ENCODE measurements at places on chromosomes 4 and X. TPM values are rescaled to one million over a fixed set of nuclear protein-coding genes. Genes with fewer than 3 reads are reported as not detected.

The CSAG3 gene
- not detected for total RNA-seq

The DOK7 gene
- not detected for total RNA-seq

The TMPRSS11F gene
- total RNA-seq, result not detected

The NAP1L3 gene
- 2.7 TPM for total RNA-seq

The MND1 gene
- 31.8 TPM for total RNA-seq

The TADA2B gene
- 25.8 TPM for total RNA-seq

The DRP2 gene
- total RNA-seq, result 0.91 TPM

The MAGEA8 gene
- total RNA-seq, result not detected

The CXCL6 gene
- not detected for total RNA-seq

The ZNF630 gene
- total RNA-seq, result 3.7 TPM

The NPNT gene
- not detected for total RNA-seq

The REELD1 gene
- 0.55 TPM for total RNA-seq

The UGT2B15 gene
- not detected for total RNA-seq

The CFAP99 gene
- total RNA-seq, result 0.11 TPM
